ENCODE measurements at places on chromosomes 6 and 20. TPM values are rescaled to one million over a fixed set of nuclear protein-coding genes. Genes with fewer than 3 reads are reported as not detected.
A peak's percentile ranks its signal among the peaks of the same experiment; 100 is the strongest.

The PRSS35 gene
- not detected for total RNA-seq

The TRIM31 gene
- total RNA-seq: not detected

The CGA gene
- not detected for total RNA-seq

The WFDC12 gene
- total RNA-seq: not detected

The HCRTR2 gene
- total RNA-seq: 0.24 TPM

The MAFB gene
- total RNA-seq: 2.9 TPM

The TPBG gene
- total RNA-seq: 68.2 TPM

The SLCO4A1 gene
- 62.4 TPM for total RNA-seq

GRCh38 chr6:128062882-128063603, 162.2 kb upstream of the THEMIS start:
- no peak for DNase-seq

DNA sequence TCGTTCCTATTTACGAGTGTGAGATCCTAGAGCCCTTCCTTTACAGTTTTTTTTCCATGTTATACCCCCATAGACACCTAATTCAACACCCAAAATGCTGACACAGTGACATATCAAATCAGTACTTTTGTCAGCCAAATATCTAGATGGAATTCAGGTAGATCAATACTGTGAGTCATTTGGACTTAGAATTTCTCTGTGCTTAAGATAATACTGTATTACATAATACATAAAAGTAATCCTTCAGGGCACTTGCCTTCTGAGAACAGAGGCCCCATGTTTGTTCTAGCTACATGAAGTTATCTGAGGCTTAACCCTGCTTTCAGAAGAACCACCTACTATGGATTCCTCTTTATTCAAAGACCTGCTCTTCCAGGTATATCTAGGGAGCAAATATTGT, 623.1 kb downstream of the PHF3 start:
- no peak for DNase-seq

- DNase-seq: peak; percentile 76
Observed at GRCh38 chr6:130526466-130526865, 160.6 kb downstream of the TMEM200A start.

DNA sequence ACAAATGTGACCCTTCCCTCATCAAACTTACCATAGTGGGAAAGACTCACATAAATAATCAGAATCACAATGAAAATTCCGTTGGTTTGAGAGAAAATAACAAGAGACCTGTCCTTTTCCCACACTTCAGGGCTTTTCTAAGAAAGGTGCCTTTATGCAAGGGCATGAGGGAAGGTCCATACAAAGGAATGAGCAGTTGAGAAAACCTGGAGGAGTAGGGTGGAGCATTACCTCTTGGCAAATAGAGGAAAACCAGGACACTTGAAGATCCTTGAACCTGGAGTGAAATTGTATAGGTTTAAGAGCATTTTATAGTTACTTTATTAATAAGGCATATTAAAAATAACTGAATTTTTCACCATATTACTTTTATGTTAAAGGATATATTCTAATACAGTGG, 54.3 kb downstream of the UBR2 start:
- no peak for DNase-seq

DNA sequence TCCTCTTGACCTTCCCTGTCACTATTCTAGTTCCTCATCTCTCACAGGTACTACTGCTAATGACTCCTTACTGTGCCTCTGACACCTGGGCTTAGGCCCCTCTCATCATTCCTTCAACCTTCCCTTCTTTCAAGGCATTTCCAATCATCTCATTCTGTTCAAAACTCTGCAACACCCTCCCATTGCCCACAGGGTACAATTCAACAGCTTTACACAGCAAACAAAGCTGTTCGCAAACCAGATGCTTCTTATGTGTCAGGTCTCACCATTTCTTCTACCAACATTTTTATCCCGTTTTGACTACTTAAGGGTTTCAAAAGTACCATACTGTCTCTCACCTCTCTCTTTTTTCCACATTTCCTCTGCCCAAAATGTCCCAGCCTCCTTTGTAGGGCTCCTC, 84.4 kb upstream of the ID4 start:
- no peak for DNase-seq

DNA sequence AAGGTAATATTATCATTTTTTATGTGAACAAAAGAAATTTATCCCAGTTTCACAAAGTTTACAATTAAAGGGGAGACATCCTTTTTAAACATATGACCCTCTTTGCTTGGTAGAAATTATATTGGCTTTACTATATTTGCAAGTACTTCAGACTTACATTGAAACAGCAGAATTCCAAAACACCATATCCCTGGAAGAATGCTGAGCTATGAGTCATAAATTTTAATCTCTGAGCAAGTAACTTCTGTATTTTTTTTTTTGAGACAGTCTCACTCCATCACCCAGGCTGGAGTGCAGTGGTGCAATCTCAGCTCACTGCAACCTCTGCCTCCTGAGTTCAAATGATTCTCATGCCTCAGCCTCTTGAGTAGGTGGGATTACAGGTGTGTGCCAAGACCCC, 240.4 kb downstream of the TBC1D32 start:
- DNase-seq: peak; percentile 7

DNA sequence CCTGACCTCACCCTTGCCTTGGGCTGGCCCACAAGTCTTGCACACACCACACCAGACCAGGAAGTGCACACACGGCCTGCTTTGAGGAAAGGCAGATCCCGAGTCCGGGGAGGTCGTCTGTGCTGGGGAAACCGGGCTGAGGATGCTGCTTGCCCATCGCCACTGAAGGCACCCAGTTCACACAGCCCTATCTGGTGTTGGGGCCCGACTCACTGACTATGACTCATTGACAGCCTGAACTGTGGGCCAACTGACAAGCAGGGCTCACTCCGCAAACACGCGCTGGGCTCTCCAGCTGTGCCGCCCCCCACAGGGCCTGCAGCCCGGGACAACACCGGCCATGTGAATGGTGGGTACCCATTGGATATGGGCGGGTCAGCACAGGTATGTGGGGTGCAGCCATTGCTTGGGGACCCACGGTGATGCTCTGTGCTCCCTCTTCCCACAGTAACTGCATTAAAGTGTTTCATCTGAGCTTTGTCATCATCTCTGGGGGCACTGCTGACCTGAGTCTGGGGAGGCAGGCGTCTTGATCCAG, 1.6 kb downstream of the SAMD10 start:
- peak; percentile 90 for DNase-seq

- DNase-seq: no peak
Observed at GRCh38 chr20:36385503-36385902, 79.4 kb downstream of the DLGAP4 start.

GRCh38 chr20:16314748-16315159, 258.5 kb downstream of the KIF16B start:
- DNase-seq: no peak

DNA sequence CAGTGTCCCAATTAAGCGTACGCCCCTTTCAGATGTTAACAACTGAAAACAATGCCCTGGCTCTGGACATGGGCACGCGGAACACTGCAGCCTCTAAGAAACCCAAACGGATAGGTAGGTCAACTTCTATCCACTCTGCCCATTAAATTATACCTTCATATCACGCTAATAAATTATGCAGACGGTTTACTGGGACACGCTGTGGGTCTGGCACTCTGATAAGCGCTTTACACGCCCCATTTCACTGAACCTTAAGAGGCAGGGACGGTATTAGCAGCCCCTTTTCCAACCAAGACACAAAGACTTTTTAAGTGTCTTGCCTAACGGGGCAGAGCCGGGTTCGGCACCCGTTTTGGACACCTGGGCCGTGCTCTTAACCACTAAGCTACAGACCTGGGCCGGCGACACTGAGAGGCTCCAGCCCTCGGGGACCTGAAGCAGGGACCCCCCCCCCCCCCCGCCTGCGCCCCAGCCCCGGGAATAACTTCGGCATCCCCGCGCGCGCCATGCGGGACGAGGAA, 744 bp downstream of the STAU1 start:
- peak; percentile 8 for DNase-seq

GRCh38 chr20:63309261-63310071, 16.5 kb downstream of the COL20A1 start:
- DNase-seq: peak; percentile 41

Measured in RPMI7951 (cell line).